ENCODE measurements at places on chromosomes 7 and 10.
A peak's percentile ranks its signal among the peaks of the same experiment; 100 is the strongest.

DNA sequence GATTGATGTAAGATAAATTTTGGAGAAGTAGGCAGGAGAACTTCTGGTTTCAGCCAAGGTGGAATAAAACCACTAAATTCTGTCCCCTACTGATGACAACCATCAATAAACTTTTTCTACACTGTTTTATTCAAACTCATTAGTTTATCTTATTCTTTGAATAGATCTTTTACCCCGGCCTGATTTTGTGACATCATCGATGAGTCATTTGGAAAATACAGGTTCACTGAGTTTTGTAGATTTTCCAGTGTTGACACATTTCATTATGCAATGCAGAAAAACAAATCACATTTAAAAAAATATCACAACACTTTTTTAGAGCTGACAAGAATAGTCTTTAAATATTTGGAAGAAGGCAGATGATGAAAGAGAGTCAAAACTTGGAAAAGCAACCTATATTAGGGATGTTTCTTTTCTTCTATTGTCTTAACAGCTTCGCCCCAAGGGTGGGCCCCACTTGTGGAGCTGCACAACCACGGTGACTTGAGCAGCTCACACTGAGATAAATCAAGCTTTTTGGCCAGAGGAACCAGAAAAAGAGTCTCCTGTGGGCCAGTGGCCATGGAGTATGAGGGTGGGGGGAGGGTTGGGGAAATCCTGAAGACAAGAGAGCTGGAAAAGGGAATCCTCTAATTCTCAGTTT is 112.8 kb downstream of the PTEN start:
- no peak for DNase-seq

GRCh38 chr10:49605216-49605938 is 4.7 kb upstream of the SLC18A3 start:
- DNase-seq, result no peak

DNA sequence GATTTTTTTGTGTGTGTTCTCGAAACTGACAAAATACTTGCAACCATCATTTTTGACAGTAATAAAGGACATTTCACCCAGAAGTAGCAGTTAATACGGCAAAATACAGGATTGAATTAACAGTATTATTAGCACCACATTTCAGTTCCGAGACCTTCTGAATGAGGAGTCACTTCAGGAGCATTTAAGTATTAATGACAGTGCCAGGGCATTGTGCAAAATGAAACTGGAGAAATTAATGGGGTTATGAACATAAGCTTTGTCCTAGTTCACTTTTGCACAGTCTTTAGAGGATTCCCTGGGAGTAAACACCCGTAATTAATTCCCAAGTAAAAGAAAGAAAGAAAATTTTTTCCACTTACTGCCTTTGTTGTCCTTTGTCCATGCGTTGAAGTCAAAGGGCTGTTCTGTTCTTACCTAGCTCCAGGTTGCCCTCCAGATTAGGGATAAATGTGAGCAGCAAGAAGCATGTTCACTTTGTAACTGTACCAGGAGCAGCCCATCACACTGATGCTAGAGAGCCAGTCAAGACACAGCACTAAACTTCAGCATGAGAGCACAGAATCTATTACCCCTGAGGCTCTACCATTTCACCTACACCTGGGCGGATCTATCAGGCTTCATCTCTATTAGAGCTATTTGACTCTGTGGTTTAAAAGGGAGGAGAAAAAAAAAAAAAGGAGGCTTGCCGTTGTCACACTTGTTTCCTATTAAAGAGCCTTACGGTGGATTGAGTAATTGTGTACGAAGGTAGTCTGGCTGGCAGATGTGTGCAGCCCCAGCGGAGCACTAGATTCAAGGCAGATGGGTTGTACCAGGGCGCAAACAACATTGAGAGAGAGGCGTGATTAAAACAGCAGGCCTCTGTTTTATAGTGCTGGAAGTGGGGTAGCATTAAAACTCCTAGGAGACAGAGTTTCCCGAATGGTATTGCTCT is 297.8 kb upstream of the SEMA3A start:
- DNase-seq, result no peak

GRCh38 chr7:135808206-135808605 is 59.6 kb upstream of the FAM180A start:
- no peak for DNase-seq

GRCh38 chr10:48576501-48576900 is 28.4 kb downstream of the ARHGAP22 start:
- no peak for DNase-seq

- no peak for DNase-seq
These were observed 196.0 kb downstream of the KCNMA1 start for GRCh38 chr10:77441353-77442166.

GRCh38 chr10:100576282-100576635 is 40.5 kb downstream of the HIF1AN start:
- no peak for DNase-seq

GRCh38 chr10:114179148-114179547 is at the start of gene TDRD1:
Gene TDRD1, plus strand, starts transcription at chr10:114179353. Its CDS starts 8,479 bp downstream, at chr10:114187832.
- no peak for DNase-seq

DNA sequence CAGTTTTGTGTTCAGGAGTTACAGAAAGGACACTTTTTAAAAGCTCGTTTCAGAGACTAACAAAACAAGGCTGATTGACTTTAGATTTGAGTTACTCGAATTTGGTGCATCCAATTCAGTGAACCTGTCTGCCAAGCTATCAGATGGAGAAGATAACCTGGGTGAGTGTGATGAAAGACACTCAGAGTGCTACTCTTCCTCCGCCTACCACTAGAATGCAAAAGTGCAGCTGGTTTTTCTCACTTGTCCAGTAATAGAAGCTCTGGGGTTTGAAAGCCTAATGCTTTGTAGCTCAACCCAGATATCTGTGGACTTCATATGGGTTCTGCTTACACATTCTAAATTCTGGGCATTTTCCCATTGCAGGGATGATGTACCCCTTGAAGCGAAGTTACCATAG is 82.8 kb upstream of the NPY start:
- no peak for DNase-seq

- no peak for DNase-seq
These were observed 96.9 kb downstream of the OSBPL3 start for GRCh38 chr7:24882989-24883621.

- no peak for DNase-seq
These were observed 47.1 kb upstream of the TMEM72 start for GRCh38 chr10:44864051-44864450.

- DNase-seq, result no peak
These were observed 29.3 kb downstream of the CRCP start for GRCh38 chr7:66143876-66144332.

GRCh38 chr7:140541513-140542227 is 62.4 kb upstream of the MKRN1 start:
- DNase-seq, result peak; percentile 94

- DNase-seq, result no peak
These were observed 14.9 kb downstream of the TNRC18 start for GRCh38 chr7:5408777-5409176.
